ENCODE measurements at places on chromosomes 11 and 22.

DNA sequence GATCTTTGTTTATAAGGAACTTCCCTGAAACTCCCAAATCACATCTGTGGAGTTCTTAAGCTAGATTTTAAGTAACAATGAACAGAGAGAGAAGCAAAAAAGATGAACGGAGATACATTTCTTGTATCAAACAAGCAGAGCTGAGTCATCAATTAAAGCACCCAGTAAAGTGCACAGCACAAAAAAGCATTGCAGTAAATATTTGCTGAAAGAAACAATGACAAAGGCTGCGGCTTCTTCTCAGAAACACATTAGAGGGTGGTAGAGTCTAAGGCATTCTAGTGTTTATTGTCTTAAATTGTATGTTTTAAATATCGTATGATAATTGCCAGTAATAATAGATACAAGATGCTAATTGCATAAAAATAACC is 941.6 kb upstream of the CHORDC1 start:
- DNase-seq = peak; percentile 5

DNA sequence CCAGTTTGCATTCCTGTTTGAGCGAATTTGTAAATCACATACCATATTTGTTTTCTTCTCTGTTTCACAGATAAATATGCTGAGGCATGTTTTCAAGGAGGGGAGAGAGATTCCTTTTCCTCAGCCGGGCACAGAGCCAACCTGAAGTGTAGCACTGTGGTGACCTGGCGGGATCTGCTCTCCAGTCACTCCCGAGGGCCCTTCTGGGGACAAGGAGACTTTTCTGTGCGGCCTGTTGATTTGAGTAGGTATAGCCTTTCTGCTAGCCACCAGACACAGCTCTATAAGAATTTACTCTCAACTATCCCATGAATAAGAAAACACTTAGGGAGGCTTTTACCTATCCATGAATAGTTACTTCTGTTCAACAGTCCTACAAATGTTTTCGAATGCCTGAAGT is 63.5 kb upstream of the FDX1 start:
- peak; percentile 42 for DNase-seq

GRCh38 chr22:30214703-30215407 is 31.7 kb downstream of the LIF start:
- DNase-seq = no peak

DNA sequence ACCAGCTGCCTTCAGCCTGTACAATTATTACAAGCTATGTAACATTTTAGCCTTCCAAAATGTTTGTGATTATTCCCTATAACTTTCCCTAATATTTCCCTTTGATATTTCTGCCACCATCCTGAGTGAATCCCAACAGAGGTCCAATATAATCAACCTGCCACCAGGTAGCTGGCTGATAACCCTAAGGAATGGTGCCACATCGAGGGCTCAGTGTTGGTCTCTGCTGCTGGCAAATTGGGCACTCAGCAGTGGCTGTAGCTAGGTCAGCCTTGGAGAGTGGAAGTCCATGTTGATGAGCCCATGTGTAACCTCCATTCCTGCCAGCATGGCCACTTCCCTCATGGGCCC is 121.2 kb downstream of the ZNF280B start:
- no peak for DNase-seq

DNA sequence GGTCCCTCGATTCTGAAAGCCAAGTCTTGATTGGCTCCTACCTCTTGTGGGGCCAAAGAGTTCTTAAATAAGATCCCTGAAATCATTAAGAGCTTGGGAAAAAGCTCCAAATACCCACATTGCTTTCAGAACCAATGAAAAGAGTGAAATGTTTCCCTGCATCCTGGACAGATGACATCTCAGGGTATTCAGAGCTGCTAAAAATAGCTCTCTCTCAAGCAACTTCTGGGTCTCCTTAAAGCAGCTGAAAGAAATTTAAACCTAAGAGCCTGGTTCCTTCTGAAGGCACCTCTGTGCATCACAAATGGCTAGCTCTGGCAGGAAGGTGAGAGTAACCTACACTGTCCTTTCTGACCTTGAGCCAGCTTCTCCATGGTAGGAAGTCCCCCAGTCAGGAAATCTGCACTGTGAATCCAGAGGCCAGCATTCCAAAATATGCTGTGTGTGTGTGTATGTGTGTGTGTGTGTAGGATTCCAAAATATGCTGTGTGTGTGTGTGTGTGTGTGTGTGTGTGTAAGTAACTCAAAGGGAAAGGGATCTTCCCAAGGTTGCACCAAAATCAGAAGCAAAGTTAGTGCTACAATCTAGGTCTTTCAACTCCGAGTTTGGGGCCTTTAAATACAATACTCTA is 50.1 kb downstream of the RELT start:
- DNase-seq = peak; percentile 76

GRCh38 chr11:77287615-77288273 is 13.7 kb downstream of the GDPD4 start:
- peak; percentile 94 for DNase-seq

DNA sequence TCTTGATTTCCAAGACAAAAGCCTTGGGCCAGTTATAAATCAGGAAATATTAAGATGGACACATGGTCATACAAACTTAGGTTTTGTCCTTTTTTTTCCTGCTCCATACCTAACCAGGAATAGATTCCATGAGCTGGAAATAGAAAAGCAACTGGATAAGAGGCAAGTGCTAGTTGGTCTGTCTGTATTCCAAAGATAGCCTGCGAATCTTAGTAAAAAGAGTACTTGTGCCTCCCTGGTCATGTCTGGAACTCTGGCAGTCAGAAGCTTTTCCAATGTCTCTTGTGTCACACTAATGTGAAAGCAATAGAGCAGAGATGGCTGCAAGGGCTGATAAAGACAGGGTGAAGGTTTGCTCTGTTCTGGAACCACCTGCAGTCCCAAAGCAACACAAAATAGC is 590.2 kb upstream of the ANO5 start:
- no peak for DNase-seq

GRCh38 chr11:73521621-73522020 is 76.3 kb downstream of the FAM168A start:
- DNase-seq = peak; percentile 57

GRCh38 chr11:119989159-119989821 is 148.6 kb downstream of the TRIM29 start:
- DNase-seq = no peak

GRCh38 chr22:22520020-22520656 is at the start of gene ZNF280A:
Gene ZNF280A (minus strand): TSS chr22:22520270. CDS start chr22:22515630, 4,640 bp downstream.
- no peak for DNase-seq

GRCh38 chr11:10304495-10305261 is at the start of gene ADM:
Gene ADM (plus strand): TSS chr11:10305073. CDS start chr11:10305701, 628 bp downstream.
- peak; percentile 96 for DNase-seq

GRCh38 chr11:126636911-126637794 is 281.7 kb downstream of the ST3GAL4 start:
- DNase-seq = peak; percentile 93

- DNase-seq = no peak
Measured at GRCh38 chr22:49064836-49065235, 762.8 kb downstream of the BRD1 start.

DNA sequence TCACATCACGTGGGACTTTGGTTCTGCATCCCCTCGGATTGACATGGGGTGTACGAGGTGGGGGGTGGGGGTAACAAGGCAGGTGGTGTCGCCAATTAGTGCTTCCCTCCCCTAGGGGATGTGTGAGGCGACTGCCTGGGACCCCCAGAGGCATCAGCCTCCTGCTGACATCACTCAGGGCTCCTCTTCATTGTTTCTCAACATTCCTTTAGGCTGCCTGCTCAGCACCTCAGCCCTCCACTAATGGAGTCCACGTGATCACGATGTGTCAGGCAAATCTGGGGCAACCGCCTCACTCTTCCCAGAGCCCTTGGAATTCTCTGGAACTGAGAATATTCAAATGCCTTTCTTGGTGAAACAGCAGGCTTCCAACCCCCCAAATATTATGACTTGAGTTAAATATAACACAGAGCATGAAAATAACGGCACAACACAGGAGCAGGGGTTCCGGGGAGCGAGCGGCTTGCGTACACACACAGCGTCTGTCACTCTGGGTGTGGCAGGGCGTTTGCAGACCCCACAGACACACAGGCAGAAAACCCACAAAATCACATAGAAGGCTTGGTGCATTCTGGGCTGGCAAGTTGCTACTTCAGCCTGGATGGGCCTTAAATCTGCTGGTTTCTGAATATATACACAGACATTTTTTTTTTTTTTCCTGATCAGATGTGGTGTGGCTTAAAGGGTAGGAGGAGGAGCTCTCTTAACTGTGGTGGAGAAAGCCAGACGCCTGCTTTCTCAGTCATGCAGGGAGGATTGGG is 170.1 kb upstream of the CADM1 start:
- DNase-seq = peak; percentile 49

DNA sequence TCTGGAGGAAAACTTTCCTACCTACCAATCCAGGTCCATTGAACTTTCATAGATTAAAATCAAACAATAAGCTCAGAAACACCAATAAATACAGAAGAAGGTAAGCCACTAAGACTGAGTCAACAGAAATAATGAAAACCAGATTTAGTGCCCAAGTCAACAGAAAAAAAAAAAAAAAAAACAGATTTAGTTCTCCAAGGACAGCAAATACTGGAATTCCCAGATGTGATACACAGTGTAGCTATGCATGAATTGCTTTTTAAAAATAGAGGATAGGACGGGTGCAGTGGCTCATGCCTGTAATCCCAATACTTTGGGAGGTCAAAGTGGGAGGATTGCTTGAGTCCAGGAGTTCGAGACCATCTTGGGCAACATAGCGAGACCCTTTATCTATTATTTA is 15.7 kb downstream of the DMC1 start:
- DNase-seq = peak; percentile 77

- DNase-seq = peak; percentile 65
Measured at GRCh38 chr11:115324581-115325432, 179.4 kb downstream of the CADM1 start.

GRCh38 chr11:104075706-104076105 is 39.3 kb downstream of the DDI1 start:
- no peak for DNase-seq

DNA sequence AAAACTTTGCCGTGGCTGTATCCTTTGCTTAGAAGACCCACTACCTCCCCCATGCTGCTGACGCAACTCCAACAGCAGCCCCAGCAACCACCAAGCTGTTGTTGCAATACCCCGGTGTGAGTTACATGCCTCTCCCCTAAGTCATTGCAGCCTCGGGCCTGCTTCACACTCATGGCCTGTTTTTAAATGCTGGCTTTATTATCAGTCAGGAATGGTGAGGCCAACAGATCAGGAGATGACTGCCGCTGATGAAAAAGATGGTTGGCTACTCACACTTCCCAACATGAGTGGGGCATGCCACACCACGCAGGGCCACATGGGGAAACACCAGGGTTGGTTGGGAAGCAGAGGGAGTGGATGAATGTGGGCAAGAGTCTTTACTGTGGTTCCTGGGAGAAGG is 171.5 kb upstream of the SYT13 start:
- DNase-seq = peak; percentile 93

DNA sequence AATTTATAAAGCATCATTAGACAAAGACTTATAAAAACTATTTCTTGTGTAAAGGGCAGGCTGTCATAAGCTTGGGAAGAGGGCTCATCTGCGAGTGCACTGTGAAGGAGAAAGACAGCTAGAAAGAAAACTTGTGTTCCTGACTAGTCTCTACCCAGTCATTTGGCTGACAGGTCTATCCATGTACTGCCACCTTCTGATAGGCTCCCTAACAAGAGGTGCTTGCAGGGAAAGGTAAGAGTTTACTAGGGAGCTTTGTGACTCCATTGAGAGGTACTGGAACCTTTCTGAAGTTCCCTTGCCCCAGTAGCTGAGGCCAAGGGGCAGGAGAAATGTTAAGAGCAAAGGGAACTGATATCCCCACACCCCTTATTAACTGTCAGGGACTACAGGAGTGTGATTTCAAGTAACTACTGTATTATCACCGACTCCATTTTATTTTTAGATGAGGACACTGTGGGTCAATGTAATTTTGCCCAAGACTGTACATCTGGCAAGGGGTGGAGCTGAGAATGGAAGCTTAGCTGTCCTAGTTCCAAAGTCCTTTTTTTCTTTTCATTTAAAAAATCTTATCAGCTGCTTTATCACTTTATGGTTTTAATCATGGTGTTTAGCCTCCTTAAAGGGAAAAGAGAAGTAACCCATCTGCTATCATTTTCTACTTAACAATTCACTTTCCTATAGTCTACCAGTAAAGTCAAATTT is 129.4 kb downstream of the ARHGAP20 start:
- DNase-seq = no peak

- DNase-seq = no peak
Measured at GRCh38 chr11:2481253-2481652, 36.4 kb downstream of the KCNQ1 start.

DNA sequence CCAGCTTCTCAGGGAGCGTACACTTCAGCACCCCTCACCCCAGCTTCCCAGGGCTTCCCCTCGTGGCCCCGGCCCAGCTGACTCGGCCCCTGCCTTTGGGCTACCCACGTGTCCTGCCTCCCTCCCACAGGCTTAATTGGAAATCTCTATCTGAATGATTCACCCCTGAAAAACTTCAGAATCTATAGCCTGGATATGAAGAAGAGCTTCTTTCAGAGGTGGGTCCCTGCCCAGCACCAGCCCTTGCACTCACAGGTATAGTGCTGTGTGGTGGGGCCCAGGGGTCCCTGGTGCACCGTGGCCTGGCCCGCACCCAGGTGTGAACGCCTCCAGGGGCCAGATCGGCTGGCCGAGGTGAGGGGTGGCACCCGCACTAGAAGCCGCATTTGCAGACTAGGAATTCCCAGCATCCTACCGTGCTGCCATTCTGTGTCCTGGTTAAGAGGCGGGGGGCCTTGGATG is 38.4 kb downstream of the B3GAT1 start:
- DNase-seq = no peak

- no peak for DNase-seq
Measured at GRCh38 chr11:122743097-122743741, 87.7 kb downstream of the UBASH3B start.
